Stimulated activated CD4-positive, alpha-beta T cell treated with anti-CD3 and anti-CD28 coated beads, Interleukin-4, amount 100 ng/mL, for 1 hour (primary cell): ENCODE measurements at places on chromosomes 11 and 22.

GRCh38 chr11:62456630-62457029, 37.8 kb downstream of the SCGB1A1 start:
- DNase-seq: no peak

DNA sequence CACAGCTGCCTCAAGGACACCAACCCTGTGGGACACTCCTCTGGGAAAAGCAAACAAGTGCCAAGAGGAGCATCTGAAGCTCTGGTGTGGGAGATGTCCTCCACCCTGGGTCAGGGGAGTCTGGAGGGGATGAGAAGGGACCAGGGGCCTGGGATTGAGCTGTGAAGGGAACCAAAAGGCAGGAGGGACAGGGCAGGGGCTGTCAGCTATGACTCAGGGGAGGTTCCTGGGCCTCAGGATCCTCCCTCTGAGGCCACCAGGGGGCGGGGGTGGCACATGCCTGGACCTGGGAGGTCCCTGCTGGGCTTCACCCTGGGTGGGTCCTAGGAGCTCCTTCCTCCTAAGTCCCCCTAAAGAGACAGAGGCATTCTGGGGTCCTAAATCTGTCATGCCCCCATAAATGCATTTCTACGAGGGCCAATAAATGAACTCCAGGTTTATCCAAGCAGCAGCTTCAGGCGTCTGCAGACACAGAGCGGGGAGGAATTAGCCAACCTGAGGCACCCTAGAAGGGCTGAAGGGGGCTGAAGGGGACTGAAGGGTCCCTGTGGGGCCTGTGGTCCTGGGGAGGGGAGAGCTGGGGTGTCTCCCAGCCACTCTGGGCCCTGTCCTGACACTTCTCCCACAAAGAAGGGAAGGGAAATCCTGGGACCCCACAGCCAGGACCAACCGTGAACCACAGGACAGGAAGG, 31.9 kb upstream of the IGLL5 start:
- peak; percentile 27 for DNase-seq

- no peak for DNase-seq
These were observed 20.0 kb downstream of the CPT1A start for GRCh38 chr11:68821670-68822069.

DNA sequence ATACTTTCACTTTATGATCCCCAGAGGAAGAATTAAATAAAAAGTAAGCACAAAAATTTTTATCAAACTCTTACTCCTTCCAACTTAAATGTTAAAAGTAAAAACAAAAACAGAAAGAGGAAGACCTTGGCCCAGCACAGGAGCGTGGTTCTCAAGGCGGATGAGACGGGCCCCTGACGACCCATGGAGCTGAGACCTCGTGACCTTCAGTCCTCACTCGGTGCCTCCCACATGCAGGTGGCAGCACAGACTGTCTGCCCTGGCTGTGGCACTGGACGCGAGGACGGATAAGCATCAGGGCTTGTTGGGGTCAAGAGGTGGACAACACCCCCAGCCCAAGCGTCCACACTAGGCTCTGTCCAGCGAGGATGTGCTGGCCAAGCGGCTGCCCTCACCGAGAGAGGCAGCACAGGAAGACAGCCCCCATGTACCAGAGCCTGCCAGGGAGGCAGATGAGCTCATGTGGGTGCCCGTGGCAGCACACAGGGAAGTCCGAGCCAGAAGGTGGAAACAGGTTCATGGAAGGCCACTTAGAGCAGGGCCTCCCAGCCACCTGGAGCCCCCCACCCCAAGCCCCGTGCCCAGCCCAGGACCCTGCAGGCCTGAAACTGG, 1389.8 kb downstream of the TBC1D22A start:
- no peak for DNase-seq

- DNase-seq: no peak
These were observed 81.7 kb downstream of the CCDC34 start for GRCh38 chr11:27281276-27281675.

- no peak for DNase-seq
These were observed 7.1 kb upstream of the HMOX1 start for GRCh38 chr22:35373781-35374180.

DNA sequence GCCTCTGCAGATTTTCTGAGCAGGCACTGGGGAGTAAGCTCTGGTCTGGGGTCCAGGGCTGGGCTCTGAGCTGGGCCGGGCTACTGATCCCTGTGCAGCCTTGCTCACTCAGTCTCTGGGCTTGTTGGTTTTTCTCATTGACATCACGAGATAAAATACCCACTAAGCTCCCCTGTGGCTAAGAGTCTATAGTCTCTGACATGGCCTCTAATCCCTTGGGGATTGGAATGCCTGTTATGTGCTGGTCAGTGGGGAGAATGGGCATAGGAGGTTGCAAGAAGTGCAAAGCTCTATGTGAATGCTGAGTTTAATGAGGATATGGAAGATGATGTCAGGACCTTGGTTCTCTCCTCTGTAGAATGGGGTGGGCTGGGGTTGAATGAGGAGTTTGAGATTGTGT, 23.3 kb downstream of the ELF5 start:
- no peak for DNase-seq

DNA sequence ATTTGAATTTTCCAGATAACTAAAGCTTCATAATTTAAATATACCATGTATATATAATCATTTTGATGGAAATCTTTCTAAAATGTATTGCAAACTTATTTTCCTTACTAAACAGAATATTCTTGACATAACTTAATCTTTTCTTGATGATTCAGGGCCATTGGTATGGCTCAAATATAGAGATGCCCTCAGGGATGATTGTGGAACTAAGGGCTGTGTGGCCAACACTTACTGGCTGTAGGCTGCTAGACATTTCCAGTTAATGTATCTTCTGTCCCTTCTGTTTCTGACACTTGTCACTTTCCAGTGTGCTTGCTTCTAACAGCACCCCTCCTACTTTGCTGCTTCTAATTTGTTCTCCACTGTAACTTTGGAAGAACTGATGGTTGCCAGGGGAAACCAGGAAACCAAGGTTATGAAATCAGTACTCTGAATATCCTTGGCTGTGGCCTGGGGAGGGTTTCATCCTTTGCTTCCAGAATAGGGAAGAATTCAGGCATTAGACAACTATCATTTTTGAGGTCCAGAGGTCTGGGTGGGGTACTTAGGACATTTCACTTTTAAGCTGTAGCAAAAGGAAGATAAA, 697.2 kb downstream of the ETS1 start:
- no peak for DNase-seq

DNA sequence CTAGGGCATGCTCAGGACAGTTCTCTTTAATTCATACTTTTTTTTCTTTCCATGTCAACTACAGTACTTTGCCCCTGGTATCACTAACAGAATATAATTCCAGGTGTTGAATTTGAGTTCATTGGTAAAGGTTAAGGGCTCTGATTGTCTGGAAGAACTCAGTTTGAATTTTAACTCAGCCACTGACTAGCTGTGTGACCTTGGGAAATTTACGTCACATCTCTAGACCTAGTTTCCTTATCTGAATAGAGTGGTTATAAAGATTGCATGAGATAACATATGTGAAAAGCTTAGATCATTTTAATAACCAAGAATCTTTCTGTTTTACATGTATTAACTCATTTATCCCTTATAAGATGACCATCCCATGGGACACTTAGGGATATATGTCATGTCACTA, 15.8 kb upstream of the ZC3H12C start:
- DNase-seq: no peak

GRCh38 chr11:95547186-95547585, 242.4 kb downstream of the FAM76B start:
- DNase-seq: no peak

- no peak for DNase-seq
These were observed 101.0 kb downstream of the ME3 start for GRCh38 chr11:86571273-86571948.

DNA sequence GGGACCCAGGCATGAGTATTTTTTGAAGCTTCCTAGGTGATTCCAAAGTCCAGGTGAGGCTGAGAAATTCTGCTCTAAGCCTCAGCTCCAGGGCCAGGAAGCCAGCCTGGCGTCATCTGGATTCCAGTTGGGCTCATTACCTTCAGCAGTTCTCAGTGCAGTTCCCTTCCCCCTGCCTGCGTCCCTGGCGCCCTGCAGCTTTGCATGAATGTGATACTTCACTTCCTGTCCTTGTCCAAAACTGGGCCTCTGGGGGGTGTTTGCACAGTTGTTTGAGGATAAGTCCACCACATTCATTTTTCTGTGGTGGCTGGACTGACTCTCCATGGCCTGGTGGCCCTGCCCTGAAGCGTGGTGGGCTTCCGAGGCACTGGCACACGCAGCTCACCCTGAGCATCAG, 98.1 kb downstream of the TENM4 start:
- DNase-seq: no peak

DNA sequence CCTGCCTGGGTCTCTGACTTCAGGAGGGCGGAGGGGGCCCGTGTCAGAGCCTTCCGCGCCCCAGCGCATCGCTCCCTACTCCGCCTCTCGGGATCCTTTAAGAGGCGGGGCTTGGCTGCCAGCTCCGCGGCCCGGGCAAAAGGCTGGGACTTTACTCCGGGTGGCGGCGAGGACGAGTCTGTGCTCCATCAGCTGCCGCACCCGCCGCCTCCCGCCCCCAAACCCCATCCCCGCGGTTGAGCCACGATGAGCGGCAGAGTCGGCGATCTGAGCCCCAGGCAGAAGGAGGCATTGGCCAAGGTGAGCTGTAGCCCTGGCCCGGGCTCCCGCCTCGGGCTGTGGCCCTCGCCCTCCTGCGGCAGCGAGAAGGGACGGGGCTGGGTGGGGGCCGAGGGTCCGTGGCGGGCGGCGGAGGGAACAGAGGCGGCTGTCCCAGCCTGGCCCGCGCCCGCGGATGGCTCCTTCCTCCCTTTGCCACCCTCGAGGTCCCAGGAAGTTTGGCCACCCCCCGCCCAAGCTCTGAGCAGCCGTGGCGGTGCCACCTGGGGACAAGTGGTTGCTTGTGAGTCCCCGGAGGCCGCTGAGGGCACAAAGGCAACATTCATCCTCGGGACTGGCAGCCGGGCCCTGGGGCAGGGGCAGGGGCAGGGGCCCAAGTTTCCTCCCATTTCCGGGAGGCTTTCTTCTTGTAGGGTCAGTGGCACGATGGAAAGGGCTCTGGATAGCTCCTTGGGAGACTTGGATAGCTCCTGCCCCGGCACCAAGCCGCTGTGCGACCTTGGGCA, at the start of gene SEC14L2:
SEC14L2 (plus strand) TSS at position 148 of the 785 bp plus-strand sequence; CDS start at position 247, 99 bp downstream.
- DNase-seq: peak; percentile 69

DNA sequence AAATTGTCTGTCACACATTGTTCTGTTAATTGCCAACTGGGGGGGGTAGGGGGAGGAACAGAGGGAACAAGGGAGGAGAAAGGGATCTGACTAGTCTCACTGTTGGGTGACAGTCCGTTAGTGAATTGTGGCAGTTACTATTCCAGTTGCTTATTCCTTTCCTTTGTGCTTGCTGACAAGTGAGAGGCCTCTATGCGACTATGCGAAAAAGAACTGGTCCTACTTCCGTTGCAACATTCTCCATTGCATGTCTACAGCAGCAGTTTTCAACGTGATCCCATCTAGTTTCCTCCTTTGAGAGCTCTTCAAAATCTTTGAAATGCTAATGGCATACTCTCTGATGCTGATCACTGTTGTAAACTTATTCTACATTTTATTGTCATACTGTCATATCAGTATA, 672.2 kb downstream of the LRRC4C start:
- no peak for DNase-seq

- no peak for DNase-seq
These were observed 1460.5 kb downstream of the TBC1D22A start for GRCh38 chr22:48222742-48223487.

DNA sequence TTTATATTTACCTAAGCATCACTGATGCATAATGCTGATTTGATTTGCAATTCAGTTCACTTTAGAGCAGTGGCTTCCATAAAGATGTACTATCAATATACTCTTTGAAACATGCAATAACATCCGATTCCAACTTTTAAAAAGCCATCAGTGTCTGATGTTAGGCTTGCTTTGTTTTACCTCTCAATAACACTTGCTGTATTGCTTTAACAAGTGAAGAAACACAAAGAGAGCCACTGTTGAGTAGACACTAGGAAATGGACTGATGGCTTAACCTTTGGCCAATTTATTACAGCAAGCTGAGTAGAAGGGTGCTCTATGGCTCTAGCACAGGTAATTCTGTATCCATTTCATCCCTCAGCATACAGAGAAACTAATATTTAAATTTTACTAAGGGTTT, 122.1 kb downstream of the FCHSD2 start:
- no peak for DNase-seq

DNA sequence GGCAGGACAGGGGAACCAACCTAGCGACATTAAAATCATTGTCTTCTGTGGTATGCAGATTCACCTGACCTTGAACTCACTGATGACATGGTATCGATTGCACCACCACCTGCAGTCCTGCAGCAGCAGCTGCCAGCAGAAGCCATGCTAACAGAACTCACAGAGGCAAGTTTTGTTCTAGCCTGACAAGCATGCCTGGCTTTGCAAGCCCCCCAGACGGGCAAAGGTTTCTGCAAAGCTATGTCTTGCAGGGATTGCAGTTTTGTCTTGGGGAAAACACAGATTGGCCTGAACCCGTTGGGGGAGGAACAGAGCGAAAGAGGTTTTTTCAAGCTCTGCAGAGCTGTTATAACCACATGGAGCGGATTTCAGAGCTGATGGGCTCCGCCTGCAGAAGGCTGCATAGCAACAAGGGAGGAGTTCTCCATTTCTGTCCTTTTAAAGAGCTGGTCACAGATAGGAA, 221.0 kb downstream of the HIPK3 start:
- DNase-seq: no peak

GRCh38 chr11:36292311-36292722, 3.1 kb upstream of the COMMD9 start:
- no peak for DNase-seq
